ENCODE measurements at places on chromosomes 4 and X.

DNA sequence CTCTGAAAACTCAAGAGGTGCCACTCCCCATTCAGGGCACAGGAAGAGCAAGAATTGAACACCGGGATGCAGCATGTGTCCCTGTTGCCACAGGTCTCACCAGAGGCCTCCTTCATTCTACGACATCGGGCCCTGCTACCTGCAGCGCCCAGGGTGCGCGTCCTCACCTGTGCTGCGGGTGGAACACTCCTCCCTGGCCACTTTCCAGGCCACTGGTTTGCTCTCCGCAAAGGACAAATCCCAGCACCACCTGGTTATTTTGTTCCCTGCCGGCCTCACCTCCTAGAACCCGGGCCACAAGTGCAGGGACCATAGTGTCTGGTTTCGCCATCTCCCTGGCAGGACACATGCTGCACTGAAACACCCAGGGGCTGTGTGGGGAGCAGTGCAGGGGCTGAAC, 14.3 kb upstream of the FAM3A start:
- no peak for DNase-seq

GRCh38 chrX:30938295-30938694, 49.2 kb upstream of the TAB3 start:
- DNase-seq = no peak

DNA sequence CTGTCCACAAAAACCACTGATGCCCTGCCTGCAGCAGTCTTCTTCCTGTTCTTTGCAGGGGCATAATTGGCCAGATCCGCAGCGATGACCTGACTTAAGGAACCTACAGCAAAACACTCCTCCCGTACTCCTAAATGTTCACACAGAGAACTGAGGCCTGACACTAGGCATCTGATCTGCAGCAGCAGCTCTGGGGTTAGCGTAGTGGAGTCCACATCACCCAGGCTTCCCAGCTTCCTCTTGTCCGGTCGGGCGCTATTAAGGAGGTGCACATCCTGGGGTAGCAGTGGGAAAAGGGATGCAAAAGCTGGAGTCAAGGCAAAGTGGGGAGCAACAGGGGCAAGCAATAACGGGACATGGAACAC, 758 bp downstream of the SCFD2 start:
- DNase-seq = peak; percentile 46

DNA sequence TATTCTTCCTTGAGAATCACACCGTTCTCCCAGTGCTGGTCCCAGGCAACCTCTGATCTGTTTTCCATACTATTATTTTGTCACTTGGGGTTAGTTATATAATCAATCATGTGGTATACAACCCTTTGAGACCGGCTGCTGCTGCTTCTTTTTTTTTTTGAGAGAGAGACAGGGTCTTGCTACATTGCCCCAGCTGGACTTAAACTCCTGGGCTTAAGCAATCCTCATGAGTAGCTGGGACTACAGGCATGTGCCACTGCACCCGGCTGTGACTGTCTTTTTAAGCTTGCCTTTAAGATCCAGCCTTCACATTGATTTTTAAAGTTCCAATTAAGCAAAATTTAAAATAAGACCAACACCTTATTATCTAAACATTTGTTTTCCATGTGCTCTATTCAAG, 86.7 kb upstream of the EXOC1L start:
- DNase-seq = no peak

DNA sequence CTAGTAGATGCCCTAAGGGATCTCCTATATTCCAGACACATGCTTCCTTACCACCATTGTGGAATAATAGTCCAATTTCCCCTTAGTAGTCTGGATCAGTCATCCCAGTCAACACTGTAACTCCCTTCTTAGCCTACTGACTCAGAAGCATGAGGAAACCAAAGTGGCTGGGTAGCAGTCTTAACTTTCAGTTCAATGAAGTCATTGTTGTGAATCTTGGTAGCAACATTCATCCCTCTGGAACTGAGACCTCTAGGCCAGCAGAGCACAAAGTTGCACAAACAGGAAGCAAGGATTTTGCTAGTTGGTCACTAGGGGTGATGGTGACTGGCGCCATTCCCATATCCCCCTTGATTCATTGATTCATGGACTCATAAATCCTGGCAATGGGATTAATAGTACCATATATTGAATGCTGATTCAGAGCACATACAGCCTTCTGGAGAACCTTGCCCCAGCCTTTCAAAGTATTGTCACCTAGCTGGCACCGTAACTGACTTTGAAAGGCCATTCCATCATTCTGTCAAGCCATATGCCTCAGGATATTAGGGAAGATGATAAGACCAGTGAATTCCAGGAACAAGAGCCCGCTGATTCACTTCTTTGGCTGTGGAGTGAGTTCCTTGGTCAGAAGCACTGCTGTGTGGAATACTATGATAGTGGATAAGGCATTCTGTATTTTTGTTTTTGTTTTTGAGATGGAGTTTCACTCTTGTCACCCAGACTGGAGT, 19.7 kb upstream of the GPAT3 start:
- no peak for DNase-seq

DNA sequence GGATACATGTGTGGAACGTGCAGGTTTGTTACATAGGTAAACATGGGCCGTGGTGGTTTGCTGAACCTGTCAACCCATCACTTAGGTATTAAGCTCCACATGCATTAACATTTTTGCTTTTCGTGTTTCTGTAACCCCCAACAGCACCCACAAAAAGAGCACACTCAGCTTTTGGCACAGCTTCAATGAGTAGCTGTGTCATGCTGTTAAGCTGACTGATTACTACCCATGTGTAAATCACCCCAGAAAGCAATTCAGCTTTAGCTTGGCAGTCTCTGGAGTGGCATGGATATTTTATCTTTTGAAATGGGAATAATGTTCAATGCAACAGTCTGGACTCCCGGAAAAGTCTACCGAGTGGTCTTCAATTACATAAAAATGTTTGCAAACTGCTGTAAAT, 734.3 kb downstream of the STIM2 start:
- peak; percentile 39 for DNase-seq

DNA sequence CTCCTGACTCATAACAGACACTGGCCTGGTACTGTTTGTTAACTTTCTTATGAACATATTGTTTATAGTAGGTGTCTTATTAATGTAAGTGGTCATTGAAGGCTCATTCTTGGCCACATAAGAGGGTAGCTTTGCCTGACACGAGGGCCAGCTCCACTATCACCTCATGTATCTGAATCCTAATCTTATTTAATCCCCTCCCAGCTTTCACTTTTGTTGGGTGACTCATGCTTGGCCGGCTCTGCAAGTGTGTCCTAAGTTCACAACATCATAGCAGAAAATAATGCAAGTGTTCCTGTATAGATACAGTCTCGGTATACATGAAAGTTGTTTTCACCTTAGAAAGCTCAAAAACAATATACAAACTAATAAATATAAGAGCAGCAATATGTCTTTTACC, 283.8 kb downstream of the IQCM start:
- no peak for DNase-seq

DNA sequence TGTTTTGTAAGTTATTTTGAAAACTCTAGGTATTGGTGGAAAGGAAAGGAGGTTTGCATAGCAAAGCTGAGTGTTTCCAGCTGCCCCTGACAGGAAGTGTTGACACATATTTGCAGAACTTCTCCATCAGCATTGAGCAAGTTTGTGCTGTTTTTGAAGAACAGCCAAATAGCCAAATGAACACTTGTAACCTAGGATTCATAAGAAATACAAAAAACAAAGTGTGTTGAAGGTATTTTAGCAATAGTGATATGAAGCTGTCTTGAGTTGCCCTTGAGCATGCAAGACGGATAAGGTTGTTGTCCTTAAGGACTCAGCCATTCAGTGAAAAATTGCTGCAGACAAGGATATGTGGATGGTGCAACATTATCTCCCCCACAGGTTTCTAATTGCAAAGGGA, 68.3 kb upstream of the PGM2 start:
- no peak for DNase-seq

GRCh38 chr4:112189754-112190153, 41.8 kb upstream of the AP1AR start:
- no peak for DNase-seq

DNA sequence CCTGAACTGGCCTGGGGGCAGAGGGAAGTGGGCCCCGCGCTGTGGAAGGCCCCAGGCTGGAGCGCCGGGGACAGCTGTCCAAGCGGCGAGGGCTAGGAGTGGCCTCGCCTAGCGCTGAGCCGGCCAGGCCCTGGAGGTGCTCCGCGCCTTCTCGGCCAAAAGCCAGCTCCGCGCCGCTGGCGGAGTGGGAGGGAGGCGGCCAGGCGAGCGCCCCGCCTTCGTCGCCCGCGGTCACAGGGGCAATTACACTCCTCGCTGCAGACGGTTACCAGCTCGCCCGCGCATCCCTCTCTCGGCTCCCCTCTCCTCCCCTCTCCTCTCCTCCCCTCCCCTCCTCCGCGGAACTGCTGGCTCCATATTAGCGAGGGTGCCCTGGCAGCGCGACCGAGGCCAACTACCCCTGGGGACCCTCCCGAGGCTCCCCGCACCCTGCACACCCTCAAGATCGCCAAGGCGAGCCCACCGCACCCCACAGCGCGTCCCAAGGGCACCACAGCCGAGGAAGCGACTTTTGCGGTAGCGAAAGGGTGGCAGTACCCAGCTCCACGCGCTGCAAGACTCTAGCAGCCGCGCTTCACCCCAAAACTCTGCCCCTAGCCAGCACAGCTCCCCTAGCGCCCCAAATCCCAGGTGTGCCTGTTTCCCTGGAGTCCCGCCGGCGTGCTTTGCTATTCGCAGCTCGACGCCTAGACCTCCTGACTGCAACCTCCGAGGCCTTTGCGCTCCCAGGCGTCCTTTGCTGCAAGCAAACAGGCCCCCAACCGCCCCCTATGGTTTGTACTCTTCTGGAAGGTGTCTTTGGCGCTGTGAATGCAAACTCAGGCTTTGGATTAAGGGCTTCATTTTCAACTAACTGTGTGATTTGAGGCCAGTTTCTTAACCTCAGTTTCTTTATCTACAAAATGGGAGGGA, 91.4 kb downstream of the BCOR start:
- DNase-seq = no peak

DNA sequence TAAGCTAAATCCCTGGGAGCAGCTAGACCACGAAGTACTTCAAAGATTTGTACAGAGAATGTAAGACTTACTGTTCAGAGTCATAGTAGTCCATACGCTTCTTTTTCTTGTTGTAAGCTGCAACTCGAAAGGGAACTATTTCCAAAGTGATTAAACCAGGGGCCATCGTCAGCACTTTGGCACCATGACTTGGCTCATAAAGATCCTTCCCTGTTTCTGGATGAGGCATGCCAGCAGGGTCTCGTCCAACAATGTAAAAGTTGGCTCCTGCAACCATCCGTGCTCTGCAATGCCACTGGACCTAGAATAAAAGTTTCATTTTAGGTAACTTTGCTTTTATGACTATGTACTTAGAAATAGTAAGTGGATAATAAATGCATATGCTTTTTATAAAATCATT, 88.5 kb downstream of the PAPSS1 start:
- DNase-seq = no peak

DNA sequence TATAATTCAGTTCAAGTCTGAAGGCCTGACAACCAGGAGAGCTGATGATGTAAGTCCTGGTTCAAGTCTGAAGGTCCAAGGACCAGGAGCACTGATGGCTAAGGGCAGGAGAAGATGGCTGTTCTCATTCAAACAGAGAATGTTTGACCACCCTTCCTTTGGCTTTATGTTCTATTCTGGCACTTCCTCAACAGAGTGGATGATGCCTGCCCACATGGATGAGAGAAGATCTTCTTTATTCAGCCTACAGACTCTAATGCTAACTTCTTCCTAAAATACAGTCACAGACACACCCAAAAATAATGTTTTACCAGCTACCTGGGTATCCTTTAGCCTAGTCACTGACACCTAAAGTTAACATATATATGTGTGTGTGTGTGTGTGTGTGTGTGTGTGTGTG, 25.6 kb upstream of the IRF2 start:
- DNase-seq = no peak

- no peak for DNase-seq
Observed at GRCh38 chrX:45667666-45668065, 467.0 kb upstream of the DIPK2B start.

GRCh38 chrX:41122664-41123257, 37.5 kb downstream of the USP9X start:
- DNase-seq = no peak

- no peak for DNase-seq
Observed at GRCh38 chr4:87843936-87844335, 11.2 kb downstream of the MEPE start.

DNA sequence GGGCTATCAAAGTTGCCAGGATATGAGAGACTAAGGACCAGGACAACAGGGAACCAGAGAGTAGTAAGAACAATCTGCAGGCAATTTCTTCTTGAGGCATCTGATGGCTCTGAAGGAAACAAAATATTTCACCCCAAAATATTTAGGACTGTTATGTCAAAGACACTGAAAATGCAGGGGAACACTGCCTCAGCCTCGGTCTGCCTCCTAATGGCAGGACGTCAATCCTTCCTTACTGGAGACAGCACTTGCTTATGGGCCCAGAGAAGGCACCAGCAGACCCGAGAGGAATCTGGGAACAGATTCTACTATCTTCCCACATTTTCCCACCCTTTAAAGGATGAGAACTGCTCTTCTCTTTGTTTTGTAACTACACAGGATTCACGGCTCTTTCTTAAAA, 23.3 kb downstream of the RNF150 start:
- DNase-seq = no peak

DNA sequence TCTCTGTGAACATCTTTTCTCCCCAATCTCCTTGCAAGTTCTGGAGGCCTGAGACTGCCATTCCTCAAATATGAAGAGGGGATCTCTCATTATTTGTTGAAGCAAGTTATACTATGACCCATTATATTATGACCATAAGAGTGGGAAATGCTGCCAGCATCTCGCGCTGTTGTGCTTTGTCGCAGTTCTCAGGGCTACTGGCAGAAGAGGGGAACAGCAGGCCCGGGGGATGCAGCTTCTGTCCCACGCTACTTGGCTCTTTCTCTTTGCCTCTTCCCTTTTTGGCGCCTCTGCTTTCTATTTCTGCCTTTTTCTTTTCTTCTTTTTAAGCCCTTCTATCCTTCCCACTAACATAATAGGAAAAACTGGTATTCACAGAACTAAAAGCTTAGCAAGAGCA, 64.2 kb downstream of the GEMIN8 start:
- no peak for DNase-seq

DNA sequence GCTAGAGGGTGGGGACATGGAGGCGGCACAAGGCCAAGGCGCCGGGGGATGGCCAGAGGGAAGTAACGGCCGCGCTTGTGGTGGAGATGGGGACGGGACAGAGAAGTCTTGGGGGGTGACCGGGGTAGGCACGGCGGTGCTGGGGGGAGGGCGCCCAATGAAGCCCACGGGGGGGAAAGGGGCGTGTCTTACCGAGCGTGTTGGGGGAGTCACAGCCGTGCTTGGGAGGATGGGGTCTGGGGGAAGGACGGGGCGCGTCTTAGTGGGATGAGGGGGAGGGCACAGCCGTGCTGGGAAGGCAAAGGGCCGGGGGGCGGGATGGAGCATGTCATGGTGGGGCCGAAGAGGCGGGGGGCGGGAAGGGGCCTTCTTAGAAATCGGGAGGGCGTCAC, 952 bp downstream of the ARSD start:
- no peak for DNase-seq

GRCh38 chr4:150624055-150624454, 42.1 kb downstream of the MAB21L2 start:
- DNase-seq = no peak

DNA sequence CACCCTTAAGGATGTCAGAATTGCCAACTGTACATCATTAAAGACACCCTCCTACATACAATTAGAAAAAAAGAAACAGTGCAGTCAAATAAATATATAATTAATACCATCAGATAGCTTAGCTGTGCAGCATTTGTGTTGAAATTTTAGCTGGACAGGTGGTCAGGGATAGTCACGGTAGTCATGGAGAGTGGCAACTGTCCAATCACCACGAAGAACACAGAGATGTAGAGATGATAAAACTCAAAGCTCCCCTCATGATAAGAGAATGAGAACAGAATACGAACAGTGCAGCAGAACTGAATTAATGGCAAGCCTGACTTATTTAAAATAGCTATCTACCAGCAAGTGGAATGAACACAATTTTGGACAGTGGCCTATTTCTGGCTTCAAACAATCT, 27.2 kb downstream of the SLC39A8 start:
- no peak for DNase-seq
